ENCODE measurements at places on chromosomes 2 and 18. TPM values are rescaled to one million over a fixed set of nuclear protein-coding genes. Genes with fewer than 3 reads are reported as not detected.

PIEZO2 gene
- total RNA-seq: 1.1 TPM

POLR1A gene
- 29.9 TPM for total RNA-seq

CD28 gene
- total RNA-seq: under 0.01 TPM

C2orf15 gene
- total RNA-seq: 0.18 TPM

GPR35 gene
- 0.30 TPM for total RNA-seq

OBSL1 gene
- 43.1 TPM for total RNA-seq

OTX1 gene
- not detected for total RNA-seq

OSBPL6 gene
- total RNA-seq: 1.8 TPM

TMEM127 gene
- 24.3 TPM for total RNA-seq

PRSS56 gene
- not detected for total RNA-seq

DYSF gene
- total RNA-seq: 0.30 TPM

GDF7 gene
- total RNA-seq: under 0.01 TPM

TUBB6 gene
- total RNA-seq: 411 TPM

TRAF3IP1 gene
- total RNA-seq: 10.1 TPM

CTLA4 gene
- not detected for total RNA-seq

SCN7A gene
- 0.23 TPM for total RNA-seq

C1D gene
- 17.9 TPM for total RNA-seq

CRYBA2 gene
- not detected for total RNA-seq

DYNAP gene
- not detected for total RNA-seq
